ENCODE measurements at places on chromosomes 4 and X. TPM values are rescaled to one million over a fixed set of nuclear protein-coding genes. Genes with fewer than 3 reads are reported as not detected.
A peak's percentile ranks its signal among the peaks of the same experiment; 100 is the strongest.

- no peaks in the 10 kb centered on the region for H3K27me3 ChIP-seq
- no peak overlapping the region for H3K27ac ChIP-seq
- no peak for DNase-seq
Measured at GRCh38 chrX:40976981-40977380, 108.3 kb upstream of the USP9X start.

The LRAT gene
- not detected for total RNA-seq

- peak overlapping the region; percentile 90 for H3K4me3 ChIP-seq
- H3K36me3 ChIP-seq = peaks cover 32% of the 10 kb centered on the region
- H3K27me3 ChIP-seq = no peaks in the 10 kb centered on the region
- no peak for DNase-seq
- H3K4me1 ChIP-seq = peaks cover 38% of the 10 kb centered on the region
Measured at GRCh38 chrX:30654989-30655607, 1.9 kb downstream of the GK start.

DNA sequence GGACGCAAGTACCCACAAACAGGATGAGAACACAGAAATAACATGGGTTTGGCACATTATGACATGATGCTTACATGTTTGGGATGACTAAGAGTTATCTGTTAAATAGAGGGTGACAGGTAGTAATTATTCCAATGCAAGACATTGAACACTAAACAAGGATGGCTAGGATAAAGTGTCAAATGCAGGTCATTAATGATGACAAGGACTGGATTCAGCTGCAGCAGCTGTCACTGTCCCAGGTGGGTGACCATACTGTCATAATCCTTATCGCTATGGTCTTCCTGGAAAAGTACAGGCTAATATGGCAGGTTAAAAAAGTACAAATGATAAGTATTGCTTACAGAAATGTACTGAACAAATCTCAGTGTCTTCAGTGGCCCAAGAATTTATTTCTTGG lies 123.9 kb downstream of the ANTXR2 start:
- H3K27ac ChIP-seq = no peak overlapping the region
- DNase-seq = no peak
- no peaks in the 10 kb centered on the region for H3K27me3 ChIP-seq
- H3K4me1 ChIP-seq = peaks cover 3% of the 10 kb centered on the region

The TLR3 gene
- total RNA-seq = not detected

DNA sequence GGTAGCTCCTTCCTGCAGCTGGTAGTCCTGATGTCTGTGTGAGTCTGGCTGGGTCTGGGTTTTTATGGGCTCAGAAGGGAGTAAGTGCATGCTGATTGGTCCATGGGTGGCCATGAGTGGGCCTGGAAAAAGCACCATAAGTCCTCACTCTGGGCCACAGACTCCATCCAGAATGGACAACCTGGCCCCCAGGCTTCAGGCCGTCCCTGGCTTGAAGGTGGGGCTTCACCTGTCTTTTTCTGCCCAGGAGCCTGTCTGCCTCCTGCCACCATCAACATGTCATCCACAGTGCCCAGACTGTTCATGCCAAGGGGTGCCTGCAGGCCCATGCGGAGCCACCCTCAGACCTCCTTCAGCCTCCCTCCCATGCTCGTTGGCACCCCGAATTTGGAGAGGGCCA lies 620.0 kb downstream of the RAPGEF2 start:
- H3K27me3 ChIP-seq = no peaks in the 10 kb centered on the region
- H3K36me3 ChIP-seq = no peaks in the 10 kb centered on the region
- no peak overlapping the region for H3K27ac ChIP-seq
- DNase-seq = no peak
- H3K4me3 ChIP-seq = no peak overlapping the region

- H3K27ac ChIP-seq = no peak overlapping the region
- no peak for DNase-seq
- H3K27me3 ChIP-seq = peaks cover 3% of the 10 kb centered on the region
- H3K36me3 ChIP-seq = no peaks in the 10 kb centered on the region
- H3K4me3 ChIP-seq = no peak overlapping the region
Measured at GRCh38 chr4:10740891-10741620, 56.5 kb upstream of the CLNK start.

- H3K27ac ChIP-seq = no peak overlapping the region
- no peaks in the 10 kb centered on the region for H3K4me1 ChIP-seq
- DNase-seq = no peak
- H3K36me3 ChIP-seq = peaks cover 2% of the 10 kb centered on the region
- no peak overlapping the region for H3K4me3 ChIP-seq
Measured at GRCh38 chr4:139118365-139118764, 58.7 kb downstream of the ELF2 start.

The GPRASP2 gene
- 1.7 TPM for total RNA-seq
